ENCODE measurements at places on chromosomes 3 and 15.

DNA sequence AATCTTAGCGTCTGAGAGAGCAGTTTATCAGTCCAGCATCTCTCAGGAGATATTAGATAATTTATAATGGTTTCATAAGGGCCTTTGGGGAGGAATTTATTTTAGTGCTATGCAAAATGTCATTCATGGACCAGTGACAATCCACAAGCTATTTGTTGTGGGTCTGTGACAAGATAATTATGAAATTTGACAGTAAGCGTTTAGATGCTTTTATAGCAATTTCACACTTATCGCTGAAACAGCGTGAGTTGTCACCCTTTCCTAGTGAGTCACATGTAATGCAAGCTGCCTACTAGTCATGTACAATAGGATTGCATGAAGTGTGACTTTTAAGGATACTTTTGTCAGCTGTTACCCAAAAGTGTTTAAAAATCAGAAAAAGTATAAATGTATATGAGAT lies 315.6 kb upstream of the THBS1 start:
- DNase-seq = no peak

GRCh38 chr3:185912512-185912911 lies 25.3 kb downstream of the TRA2B start:
- no peak for DNase-seq

DNA sequence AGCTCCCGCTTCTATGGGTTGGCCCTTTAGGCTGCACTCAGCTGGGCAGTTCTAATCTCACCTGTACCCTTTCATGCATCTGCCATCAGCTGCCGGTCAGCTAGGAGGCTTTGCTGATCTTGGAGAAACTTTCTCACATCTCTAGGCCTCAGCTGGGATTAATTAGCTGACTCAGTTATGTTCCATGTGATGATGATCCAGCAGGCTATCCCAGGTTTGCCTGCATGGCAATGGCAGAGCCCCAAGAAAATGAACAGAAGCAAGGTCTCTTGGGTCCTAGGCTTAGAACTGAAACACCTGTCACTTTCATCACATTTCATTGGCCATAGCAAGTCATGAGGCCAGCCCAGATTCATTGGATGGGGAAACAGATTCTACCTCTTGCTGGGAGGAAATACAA lies 304.6 kb upstream of the TBC1D5 start:
- DNase-seq = no peak

DNA sequence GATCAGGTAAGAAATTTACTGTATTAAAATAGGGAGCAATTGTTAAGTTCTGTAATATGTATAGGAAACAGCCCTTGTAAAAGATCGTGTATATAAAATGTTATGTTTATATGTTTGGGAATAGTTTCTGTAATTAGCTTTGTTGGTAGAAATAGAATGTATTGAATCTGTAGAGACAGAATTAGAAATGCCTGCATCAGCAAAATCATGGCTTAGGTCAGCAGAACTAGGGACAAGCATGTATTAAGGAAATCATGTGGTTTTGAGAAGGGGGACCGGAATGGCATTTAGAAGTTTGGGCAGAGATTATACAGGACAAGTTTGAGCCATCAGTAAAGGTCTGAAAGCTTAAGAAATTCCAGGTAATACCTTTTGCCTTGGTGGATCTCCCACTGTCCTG lies 177.9 kb downstream of the ERC2 start:
- no peak for DNase-seq

DNA sequence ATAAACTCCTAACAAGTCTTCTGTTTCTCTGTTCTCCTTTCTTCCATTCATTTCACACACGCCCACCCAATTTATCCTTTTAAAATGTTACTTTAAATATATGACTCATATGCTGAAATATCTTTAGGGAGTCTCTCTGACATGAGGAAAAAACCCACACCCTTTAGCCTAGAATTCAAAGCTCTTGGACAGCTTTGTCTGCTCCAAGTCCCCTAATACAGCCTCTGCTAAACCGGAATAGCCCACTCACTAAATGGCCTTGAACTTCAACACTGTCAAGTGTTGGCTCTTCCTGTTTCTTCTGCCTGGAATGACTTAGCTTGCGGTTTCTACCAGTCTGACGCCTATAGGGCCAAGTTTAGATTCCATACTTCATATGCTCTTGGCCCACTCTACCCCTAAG lies 3.3 kb upstream of the CD96 start:
- no peak for DNase-seq

DNA sequence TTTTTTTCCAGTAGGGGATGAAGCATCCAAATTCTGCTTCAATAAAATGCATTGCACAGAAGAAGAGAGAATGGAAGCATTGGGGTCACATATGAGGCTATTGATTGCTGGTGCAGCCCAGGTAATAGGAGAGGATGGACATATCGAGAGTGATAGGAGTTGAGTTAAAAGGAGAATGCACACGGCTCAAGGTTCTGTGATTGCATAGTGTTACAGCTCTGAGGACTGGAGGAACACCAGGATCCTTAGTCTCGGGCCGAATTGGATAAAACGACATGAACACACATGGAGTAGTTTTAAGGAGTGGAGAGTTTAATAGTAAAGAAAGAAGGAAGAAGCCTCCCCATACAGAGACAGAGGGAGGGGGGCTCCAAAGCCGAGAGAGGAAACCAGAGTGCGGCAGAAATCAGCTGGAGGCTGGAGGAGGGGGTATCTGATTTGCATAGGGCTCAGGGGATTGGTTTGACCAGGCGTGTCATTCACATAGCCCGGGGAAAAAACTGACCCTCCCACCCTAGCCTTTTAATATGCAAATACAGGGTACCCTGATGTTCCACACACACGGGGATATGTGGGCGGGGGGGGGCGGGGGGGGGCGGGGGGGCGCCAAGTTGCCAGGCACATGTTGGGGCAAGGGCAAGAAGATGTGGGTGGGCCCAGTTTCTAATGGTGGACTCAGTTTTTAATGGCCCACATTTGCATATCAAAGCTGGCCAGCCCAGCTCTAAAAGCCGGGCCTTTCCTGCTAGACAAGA lies 156.9 kb downstream of the AGBL1 start:
- no peak for DNase-seq

DNA sequence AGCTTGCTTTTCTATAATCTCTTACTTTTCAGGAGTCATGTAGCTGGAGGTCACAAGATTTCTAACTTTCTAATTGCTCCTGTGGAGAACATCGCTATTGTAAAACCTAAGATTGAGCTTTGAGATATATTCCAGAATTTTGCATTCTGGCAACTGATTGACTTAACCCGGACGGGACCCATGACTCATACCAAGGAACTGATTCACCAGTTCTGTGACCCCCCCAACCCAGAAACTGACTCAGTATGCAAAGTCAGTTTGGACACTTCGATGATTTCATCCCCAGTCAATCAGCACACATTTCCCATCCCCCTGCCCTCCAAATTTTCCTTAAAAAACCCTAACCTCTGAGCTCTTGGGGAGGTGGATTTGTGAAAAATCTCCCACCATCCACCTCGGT lies 396.5 kb upstream of the GBE1 start:
- DNase-seq = no peak

DNA sequence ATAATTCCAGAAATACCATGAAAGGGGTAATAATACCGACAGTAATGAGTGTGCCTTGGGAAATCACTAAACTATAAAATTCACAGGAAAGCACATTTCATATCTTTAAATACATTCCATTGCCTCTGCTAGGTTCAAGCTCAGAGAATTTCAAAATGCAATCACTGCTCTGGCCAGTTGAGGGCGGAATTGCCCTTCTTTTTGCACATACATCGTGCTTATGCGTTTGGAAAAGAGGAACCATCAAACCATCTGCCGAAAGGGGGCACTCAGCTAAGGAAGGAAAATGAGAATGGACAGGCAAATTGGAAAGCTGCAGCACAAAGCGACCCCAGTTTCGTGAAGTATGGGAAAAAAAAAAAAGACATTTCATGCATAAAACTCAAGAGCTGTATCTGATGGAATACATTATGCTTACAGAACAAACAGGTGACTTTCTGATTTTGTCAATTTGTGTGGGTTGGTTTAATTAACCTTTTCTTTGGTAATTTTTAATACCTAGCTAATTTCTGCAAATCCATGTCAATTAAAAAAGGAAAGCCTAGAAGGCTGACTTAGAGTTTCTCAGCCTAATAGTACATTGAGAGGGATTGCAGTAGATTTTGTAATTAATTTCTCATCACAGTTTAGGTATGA lies 61.4 kb downstream of the TUSC7 start:
- no peak for DNase-seq

DNA sequence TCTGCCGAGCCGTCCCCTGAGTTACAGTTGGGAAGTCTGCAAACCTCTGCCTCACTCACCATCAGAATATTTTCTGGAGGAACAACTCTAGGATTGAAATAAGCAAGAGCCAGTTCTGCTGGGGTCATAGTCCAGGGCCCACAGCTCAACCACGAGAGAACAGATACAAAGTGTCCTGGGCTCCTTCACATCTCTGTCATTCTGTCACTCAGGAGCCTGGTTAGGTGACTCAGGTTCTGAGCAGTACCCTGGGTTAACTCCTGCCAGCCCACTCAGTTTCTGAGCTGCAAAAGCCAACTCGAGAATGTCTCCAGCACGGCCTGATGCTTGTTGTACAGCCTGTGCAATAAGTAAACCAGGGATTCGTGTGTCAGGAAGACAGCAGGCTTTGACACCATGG lies 155.7 kb downstream of the SLCO3A1 start:
- no peak for DNase-seq

All from cortex of kidney (tissue), 1 donor.